ENCODE measurements at places on chromosomes 3 and 15. TPM values are rescaled to one million over a fixed set of nuclear protein-coding genes. Genes with fewer than 3 reads are reported as not detected.

Gene CYP11A1
- 0.33 TPM for total RNA-seq

Gene SNRPN
- 139 TPM for total RNA-seq

Gene ATP13A4
- under 0.01 TPM for total RNA-seq

Gene BMF
- 9.5 TPM for total RNA-seq

Gene MYD88
- total RNA-seq = 10.3 TPM

Gene GOLGA8N
- 3.6 TPM for total RNA-seq

Gene DENND6A
- total RNA-seq = 13.4 TPM

Gene AGTR1
- 1.5 TPM for total RNA-seq

Gene QTRT2
- 13.6 TPM for total RNA-seq

Gene ABTB1
- total RNA-seq = 8.2 TPM

Gene ASB14
- total RNA-seq = not detected

Gene COLQ
- 0.26 TPM for total RNA-seq

Gene CCR1
- 1.3 TPM for total RNA-seq

Gene IMPG2
- 0.33 TPM for total RNA-seq

Gene C2CD4A
- not detected for total RNA-seq

Gene CLSTN2
- under 0.01 TPM for total RNA-seq

Measured in fibroblast of lung (primary cell).